Urothelium cell line (cell line): ENCODE measurements at places on chromosomes 16 and 17.

DNA sequence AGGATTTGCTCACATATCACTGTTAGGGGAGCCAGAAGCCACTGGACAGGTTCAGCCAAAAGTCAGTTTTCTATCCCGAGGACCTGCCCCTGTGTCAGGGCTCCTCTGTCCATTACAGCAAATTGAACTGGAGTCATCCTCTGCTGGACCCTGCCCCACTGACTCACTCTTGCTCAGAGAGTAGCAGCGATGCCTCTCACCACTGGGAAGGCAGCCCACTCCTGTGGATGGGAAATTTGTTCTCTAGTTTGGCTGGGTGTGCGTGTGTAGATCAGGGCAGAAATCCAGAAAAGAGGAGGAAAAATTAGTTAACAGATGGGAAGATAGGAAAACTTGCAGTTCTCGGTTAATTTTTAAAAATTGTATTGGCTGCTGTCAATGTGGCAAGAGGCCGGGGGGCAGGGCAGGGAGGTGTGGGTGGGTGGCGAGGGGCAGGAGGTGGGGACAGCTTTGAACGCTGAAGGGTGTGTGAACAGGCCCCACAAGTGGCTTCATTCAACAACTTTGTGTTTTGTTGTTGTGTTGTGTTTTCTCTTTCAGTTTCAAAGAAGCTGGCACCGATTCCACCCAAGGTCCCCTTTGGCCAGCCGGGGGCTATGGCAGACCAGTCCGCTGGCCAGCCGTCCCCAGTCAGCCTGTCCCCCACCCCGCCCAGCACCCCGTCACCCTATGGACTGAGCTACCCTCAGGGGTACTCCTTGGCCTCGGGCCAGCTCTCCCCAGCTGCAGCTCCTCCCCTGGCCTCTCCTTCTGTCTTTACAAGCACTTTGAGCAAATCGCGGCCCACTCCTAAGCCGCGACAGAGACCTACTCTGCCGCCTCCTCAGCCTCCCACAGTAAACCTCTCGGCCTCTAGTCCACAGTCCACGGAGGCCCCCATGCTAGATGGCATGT is 33.6 kb downstream of the ELAC2 start:
- DNase-seq: no peak

GRCh38 chr17:76968707-76969597 is 100.7 kb downstream of the MGAT5B start:
- no peak for DNase-seq

DNA sequence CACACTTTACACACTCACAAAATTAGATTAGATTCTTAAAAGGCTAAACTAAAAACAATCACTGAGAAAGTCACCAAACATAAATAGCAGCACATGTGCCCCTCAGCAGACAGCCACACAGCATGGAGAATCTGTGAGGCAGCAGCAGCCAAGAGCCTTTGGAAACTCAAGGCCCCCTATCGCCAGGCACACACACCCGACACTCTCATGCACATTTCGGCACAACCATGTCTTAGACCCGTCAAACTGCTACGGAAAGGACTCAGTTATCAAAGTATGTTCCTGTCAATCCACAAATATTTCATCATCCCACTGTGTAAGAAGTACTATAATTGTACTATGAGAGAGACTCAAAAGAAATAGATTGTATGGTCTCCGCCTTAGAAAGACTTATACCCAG is 20.9 kb downstream of the UBE2O start:
- DNase-seq: no peak

DNA sequence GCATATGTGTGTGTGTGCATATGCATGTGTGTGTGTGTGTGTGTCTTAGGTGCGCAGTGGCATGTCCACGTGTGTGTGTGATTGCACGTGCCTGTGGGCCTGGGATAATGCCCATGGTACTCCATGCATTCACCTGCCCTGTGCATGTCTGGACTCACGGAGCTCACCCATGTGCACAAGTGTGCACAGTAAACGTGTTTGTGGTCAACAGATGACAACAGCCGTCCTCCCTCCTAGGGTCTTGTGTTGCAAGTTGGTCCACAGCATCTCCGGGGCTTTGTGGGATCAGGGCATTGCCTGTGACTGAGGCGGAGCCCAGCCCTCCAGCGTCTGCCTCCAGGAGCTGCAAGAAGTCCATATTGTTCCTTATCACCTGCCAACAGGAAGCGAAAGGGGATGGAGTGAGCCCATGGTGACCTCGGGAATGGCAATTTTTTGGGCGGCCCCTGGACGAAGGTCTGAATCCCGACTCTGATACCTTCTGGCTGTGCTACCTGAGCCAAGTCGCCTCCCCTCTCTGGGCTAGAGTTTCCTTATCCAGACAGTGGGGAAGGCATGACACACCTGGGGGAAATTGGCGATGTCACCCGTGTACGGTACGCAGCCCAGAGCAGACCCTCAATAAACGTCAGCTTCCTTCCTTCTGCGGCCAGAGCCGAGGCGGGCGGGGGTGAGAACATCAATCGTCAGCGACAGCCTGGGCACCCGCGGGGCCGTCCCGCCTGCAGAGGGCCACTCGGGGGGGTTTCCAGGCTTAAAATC is 47.6 kb downstream of the IL21R start:
- DNase-seq: no peak

DNA sequence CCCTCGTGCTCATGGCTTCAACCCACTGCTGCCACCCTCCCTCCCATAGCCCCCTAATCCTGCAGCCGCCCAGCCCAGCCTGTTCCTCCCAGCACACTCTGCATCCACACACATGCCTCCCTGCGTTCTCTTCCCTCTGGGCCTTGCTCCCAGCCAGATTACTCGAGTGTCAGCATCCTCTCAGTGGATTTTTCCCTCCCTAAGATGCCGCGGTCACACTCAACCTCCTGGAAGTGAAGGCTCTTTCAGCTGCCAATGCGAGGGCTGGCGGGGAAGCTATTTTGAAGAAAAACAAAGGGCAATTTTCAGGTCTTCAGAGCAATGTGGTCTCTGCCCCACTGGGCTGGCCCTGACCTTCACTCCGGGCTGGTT is 23.2 kb upstream of the CACNG5 start:
- DNase-seq: no peak

- DNase-seq: peak; percentile 69
Measured at GRCh38 chr17:27533874-27534815, 77.9 kb downstream of the KSR1 start.

GRCh38 chr17:50064253-50065001 is 8.5 kb downstream of the ITGA3 start:
- peak; percentile 87 for DNase-seq

- DNase-seq: no peak
Measured at GRCh38 chr17:4375039-4375748, 8.7 kb upstream of the UBE2G1 start.

- DNase-seq: no peak
Measured at GRCh38 chr16:8486985-8487384, 103.3 kb downstream of the TMEM114 start.

- DNase-seq: no peak
Measured at GRCh38 chr17:7590743-7591142, 849 bp upstream of the SOX15 start.

GRCh38 chr16:16790597-16790996 is 411.7 kb downstream of the NPIPA7 start:
- no peak for DNase-seq

- peak; percentile 34 for DNase-seq
Measured at GRCh38 chr17:21213638-21214014, 335 bp downstream of the TMEM11 start.

- DNase-seq: no peak
Measured at GRCh38 chr16:14375132-14375491, 254.9 kb downstream of the PARN start.

DNA sequence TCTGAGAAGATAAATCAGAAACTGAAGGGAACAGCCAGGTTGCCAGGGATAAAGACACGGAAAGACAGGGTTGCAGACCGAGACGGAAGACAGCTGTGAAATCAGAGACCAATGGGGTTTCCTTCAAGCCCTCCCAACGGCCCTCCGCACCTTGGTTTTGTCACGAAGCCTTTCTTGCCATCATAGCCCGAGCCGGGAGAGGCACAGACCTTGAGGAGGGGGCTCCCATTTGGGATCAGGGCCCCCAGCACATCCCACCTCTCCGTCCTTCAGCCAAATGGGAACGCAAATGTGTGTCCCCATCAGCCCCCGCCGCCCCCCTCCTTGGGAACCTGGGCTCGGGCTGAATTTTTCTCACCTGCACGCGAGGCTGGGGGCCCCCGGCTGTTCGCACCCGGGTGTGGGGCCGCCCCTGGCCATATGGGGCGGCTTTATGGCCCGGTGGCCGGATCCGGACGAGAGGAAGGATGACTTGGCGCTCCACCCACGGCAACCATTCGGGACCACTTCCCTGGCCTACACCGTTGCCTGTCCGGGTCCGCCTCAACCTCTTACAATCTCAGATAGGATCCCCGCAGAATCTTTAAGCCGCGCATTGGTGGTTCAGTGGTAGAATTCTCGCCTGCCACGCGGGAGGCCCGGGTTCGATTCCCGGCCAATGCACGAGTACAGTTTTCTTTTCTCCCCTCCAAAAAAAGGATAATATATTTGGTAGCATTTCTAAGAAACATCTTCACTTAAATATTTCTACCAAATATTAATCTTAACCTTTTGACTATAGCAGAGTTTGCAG is 1.4 kb upstream of the HES7 start:
- DNase-seq: peak; percentile 67

DNA sequence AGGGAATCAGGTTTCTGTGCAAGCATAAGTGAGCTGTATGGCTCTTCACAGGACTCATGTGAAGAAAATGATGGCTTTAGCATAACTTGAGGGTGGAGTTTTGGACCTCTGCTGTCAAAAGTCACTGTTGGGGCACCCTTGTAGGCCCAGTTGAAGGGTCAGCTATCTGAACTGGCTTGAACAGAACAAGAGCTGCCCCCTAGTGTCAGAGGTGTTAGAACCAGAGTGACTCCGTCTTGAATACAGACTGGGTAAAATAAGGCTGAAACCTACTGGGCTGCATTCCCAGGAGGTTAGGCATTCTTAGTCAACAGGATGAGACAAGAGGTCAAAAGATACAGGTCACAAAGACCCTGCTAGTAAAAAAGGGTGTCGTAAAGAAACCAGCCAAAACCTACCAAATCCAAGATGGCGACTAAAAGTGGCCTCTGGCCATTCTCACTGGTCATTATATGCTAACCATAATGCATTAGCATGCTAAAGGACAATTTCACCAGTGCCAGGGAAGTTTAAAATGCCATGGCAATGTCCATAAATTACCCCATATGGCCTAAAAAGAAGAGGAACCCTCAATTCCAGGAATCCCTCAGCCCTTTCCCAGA is 484.0 kb upstream of the ERCC4 start:
- DNase-seq: no peak

GRCh38 chr17:19570544-19571062 is 36.9 kb downstream of the SLC47A1 start:
- no peak for DNase-seq

DNA sequence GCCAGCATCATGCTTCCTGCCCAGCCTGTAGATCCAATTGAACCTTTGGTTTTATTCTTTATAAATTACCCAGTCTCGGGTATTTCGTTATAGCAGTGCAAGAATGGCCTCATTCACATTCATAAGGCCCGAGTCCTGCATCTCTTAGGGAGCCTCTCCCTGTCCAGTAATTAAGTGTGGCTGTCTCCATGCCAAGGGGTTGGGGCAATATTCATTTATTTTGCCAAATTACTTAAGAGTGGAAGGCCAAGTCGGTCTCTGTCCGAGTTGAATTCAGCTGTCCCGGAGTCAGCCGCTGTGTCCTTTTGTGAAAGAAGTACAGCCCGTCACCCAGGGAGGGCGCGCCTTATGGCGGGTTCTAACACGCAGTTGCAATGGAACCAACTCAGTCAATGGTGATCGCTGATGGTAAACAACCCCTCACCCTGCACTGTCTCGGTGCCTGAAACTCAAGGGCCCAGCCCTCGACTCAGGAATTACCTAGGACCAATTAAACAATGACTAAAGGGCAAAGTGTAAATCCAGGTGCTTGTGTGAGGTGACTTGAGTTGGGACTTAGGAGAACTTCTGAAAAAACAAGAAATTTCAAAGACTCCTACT is 22.2 kb downstream of the KIAA0513 start:
- no peak for DNase-seq

- no peak for DNase-seq
Measured at GRCh38 chr17:49978501-49978900, 9.5 kb downstream of the DLX4 start.

DNA sequence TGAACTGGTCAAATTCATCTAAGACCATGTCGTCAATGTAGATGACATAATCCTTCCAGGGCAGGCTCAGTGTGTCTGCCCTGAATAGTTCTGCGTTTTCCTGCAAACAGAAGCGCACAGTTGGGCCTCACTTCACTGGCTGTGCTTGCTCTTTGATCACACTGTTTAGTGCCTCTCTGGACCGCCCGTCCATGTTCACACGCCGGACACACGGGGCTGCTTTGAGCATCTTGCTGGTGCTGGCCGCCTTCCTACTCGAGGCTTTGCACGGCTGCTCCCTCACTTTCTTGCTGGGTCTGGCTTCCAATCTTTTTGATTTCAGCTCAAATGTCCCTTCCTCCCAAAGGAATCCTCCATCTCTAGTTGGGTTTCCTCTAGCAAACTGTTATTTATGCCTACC is 37.4 kb downstream of the DNAH17 start:
- no peak for DNase-seq

GRCh38 chr16:89015271-89015859 is 38.4 kb upstream of the CBFA2T3 start:
- no peak for DNase-seq

- no peak for DNase-seq
Measured at GRCh38 chr16:10693889-10694288, 841 bp downstream of the TEKT5 start.

DNA sequence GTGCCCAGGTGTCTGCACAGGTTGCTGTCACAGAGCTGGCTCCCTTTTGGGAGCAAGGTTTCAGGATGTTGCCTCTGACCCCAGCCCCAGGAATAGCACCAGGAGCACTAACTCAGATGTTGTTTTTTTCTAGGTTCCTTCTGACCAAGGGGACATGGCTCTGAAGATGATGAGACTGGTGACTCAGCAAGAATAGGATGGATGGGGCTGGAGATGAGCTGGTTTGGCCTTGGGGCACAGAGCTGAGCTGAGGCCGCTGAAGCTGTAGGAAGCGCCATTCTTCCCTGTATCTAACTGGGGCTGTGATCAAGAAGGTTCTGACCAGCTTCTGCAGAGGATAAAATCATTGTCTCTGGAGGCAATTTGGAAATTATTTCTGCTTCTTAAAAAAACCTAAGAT is 28.1 kb downstream of the SCPEP1 start:
- no peak for DNase-seq

GRCh38 chr16:24839347-24839972 is 6.3 kb upstream of the SLC5A11 start:
- DNase-seq: no peak

DNA sequence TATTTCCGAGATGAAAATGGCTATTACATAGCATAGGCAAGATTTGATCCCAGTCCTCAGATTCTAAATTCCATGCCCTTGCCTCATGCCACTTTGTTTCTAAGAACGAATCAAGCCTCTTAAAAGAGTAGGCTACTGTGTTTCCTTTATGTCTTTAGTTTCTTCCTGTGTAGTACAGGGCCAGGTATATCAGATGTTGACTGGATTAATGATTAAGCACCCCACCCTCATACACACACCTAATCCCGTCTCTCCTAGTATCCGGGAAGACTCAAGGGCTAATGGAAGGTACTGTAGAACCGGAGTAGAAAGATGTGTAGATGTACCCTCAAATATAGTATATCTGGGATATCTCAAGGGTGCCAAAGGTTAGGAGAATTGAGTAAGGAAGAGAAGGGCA is 6.7 kb downstream of the TOM1L1 start:
- DNase-seq: no peak
